Pancreas (tissue), 10 donors: ENCODE measurements at places on chromosomes 2 and 18.

DNA sequence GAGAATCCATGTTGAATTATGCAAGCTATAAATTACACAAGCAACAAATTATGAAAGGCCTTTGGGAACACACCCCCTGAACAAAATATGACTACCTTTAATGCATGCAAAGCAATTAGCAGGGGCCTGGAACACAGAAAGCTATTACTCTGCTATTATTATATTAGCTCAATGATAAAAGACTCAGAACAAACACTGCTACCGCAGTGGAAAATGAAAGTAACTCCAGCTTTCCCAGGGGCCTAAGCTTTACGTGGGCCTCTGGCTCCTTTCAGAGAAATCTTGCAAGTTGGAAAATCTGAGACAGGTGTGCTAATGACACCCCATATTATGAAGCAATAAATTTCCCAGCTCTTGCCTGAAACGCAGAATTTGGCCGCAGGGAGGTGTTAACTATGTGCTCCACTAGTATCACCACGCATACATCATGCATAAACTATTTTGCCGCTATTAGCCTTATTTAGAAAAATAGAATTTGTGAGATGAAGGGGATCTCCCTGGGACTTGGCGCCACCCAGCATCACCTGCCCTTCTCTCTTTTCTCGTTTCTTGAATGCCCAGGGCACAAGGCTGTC, 321.6 kb upstream of the LYPD1 start:
- no peak overlapping the region for H3K4me3 ChIP-seq
- no peaks in the 10 kb centered on the region for H3K27me3 ChIP-seq
- no peak for DNase-seq
- no peaks in the 10 kb centered on the region for H3K4me1 ChIP-seq
- H3K36me3 ChIP-seq: no peaks in the 10 kb centered on the region
- no peak overlapping the region for H3K27ac ChIP-seq

- no peak for DNase-seq
- H3K4me3 ChIP-seq: no peak overlapping the region
- no peaks in the 10 kb centered on the region for H3K36me3 ChIP-seq
- H3K27ac ChIP-seq: no peak overlapping the region
These were observed 2.9 kb downstream of the STON1 start for GRCh38 chr2:48532824-48533223.

DNA sequence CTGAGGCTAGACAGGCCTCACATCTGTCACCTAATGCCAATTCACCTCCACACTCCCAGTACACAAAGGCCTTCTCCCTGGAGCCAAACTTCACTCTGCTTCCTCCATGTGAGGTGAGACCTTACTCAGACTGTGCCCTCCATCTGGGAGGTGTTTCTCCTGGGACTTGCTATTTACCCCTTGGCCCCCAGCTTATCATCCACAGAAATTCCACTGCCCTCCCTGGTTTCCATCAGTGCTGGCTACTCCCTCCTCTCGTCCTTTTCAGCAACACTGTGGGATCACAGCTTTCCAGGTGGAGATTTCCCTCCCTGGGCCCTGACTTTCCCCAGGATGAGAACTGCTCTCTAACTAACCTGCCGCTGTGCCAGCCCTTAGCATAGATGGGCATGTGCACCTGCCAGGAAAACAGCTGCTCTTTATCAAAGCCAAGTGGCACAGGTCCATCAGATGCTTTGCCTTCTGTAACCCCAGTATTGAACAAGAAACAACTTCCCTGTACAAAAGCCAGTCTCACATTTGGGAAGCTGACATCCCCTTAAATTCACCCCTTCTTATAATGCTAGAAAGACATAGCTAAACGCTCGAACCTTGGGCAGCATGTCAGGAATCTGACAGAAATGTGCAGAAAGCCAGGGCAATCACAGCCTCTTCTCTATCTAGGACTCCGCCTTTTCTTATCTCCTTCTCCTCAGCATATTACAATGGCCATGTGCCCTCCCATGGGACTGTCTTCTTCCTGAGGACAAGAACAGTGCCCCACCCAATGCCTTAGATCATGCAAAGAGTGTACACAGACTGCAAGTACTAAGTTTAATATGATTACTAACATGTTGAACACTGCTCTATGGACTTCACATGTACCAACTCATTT, 535.5 kb upstream of the ID2 start:
- H3K27ac ChIP-seq: peak overlapping the region; percentile 7
- H3K27me3 ChIP-seq: no peaks in the 10 kb centered on the region

GRCh38 chr2:40208463-40208862, 243.4 kb downstream of the SLC8A1 start:
- no peak overlapping the region for H3K4me3 ChIP-seq
- no peak for DNase-seq
- H3K27ac ChIP-seq: no peak overlapping the region
- no peaks in the 10 kb centered on the region for H3K27me3 ChIP-seq

- H3K4me1 ChIP-seq: no peaks in the 10 kb centered on the region
- H3K27ac ChIP-seq: no peak overlapping the region
- DNase-seq: no peak
These were observed 48.8 kb downstream of the CABYR start for GRCh38 chr18:24187689-24188088.

DNA sequence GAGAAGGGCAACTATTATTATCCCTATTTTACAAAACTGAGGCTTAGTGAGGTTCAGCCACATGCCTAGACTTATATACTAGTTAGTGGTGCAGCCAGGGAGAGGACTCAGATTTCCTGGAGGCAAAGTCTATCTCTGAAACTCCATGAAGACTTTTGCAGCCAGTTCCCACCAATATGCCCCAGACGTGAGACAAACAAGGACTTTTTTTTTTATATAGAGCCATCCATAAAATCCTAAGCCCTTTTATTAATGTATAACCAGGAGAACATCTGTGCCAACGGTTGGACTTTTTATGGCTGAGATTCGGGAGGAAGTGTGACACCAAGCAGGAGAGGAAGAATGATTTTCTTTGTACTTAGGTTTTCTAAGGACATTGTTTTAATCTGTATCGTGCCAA, 29.9 kb downstream of the LIPG start:
- no peak overlapping the region for H3K27ac ChIP-seq
- no peak for DNase-seq
- H3K27me3 ChIP-seq: no peaks in the 10 kb centered on the region
- H3K4me1 ChIP-seq: no peaks in the 10 kb centered on the region
- no peak overlapping the region for H3K4me3 ChIP-seq

DNA sequence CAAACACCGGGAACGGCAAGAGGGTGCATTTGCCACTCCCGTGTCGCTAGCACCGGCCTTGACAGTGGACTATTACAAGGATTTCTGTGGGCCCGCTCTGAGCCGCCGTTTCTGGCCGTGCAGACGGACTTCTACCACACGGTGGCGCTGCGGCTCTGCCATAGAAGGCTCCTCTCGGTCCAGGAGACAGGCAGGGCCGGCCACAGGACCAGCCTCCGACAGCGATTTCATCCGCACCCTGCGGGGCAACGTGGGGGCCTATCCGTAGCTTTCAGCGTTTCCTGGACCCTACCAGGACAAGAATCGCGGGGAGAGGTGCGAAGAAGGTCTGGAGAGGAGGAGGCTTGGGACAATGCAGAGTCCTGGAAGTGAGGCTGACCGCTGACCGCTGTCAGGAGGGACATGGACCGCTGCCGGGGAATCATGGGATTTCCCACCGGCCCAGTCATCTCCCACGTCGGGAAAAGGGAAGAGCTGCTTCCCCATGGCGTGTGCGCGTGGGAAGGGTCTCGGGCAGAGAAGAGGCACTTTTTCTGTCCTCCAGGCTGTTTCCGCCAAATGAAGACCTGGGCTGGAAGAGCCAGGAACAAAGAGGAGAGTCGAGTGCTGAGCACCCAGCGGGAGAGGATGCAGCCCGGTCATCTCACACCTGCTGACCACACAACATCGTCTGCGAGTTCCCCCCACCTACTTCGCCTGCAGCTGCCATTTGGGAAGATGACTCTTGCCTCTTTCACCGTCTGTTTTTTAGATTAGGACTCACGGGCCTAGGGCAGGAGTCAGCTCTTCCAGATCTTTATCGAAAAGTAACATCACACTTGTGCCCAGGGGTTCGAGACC, 35.5 kb upstream of the HAAO start:
- no peak overlapping the region for H3K27ac ChIP-seq
- H3K4me3 ChIP-seq: no peak overlapping the region
- no peaks in the 10 kb centered on the region for H3K4me1 ChIP-seq
- DNase-seq: peak; percentile 99
- no peaks in the 10 kb centered on the region for H3K27me3 ChIP-seq

- no peak overlapping the region for H3K27ac ChIP-seq
- H3K36me3 ChIP-seq: no peaks in the 10 kb centered on the region
- H3K4me3 ChIP-seq: no peak overlapping the region
These were observed 435.6 kb upstream of the HS6ST1 start for GRCh38 chr2:128754246-128754724.

DNA sequence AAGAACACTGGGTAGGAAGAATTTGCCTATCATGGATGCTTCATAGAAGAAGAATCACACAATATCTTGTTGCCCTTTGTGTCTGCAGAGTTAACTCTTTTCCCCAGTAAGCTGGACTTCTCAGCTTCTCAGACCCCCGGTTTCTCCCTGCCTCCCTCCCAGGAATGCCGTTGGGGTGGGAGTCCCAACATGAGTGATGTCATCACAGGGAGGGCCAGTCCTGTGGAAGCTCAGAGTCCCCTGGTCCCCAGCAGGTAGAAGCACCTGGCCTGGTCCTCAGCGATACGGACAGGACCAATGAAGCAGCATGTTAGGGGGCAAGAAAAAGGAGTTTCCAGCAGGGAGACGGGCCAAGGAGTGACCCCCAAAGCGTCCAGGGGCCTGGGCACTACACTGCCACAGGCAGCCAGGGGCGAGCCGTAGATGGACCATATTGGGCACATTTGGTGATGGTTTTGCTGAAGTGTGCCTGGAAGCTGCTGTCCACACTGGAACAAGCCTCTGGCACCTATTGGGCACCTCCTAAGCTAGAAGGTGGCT, 235.9 kb upstream of the SMAD2 start:
- H3K27me3 ChIP-seq: no peaks in the 10 kb centered on the region
- H3K36me3 ChIP-seq: no peaks in the 10 kb centered on the region
- DNase-seq: no peak
- H3K27ac ChIP-seq: no peak overlapping the region
- no peak overlapping the region for H3K4me3 ChIP-seq
- H3K4me1 ChIP-seq: peaks cover 5% of the 10 kb centered on the region

GRCh38 chr2:158378926-158379325, 77.6 kb downstream of the CCDC148 start:
- H3K27me3 ChIP-seq: no peaks in the 10 kb centered on the region
- no peaks in the 10 kb centered on the region for H3K36me3 ChIP-seq
- DNase-seq: no peak
- H3K4me3 ChIP-seq: no peak overlapping the region

DNA sequence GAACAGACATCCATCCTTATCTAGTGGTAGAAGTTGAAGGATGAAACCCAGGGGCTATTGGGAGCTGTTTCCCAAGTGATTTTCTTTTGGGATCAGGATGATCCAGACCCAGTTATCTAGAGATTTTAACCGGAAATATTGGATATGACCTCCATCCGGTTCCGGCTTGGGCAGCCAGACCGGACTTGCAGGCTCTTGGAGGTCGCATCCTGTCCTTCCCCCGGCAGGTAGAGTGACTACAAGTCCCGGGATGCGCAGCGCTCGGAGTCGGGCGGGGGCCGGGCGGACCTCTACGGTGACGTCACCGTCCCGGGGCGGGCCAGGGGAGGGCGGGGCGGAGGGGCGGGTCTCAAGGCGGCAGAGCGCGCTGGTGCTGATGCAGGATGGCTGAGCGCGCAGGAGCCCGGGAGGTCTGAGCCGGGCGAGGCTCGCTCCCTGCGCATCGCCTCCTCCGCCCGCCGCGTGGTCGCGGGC, at the start of gene KIF5C:
Gene KIF5C (plus strand): TSS at position 360 of the 474 bp plus-strand sequence. CDS start 391 bp downstream, outside the sequence.
- no peaks in the 10 kb centered on the region for H3K36me3 ChIP-seq
- no peaks in the 10 kb centered on the region for H3K27me3 ChIP-seq
- H3K27ac ChIP-seq: no peak within 1 kb of the TSS
- peak; percentile 94 for DNase-seq
- peak within 1 kb of the TSS; percentile 39 for H3K4me3 ChIP-seq

GRCh38 chr2:73939419-73939818, 12.7 kb downstream of the DGUOK start:
- H3K36me3 ChIP-seq: no peaks in the 10 kb centered on the region
- no peak for DNase-seq
- H3K4me1 ChIP-seq: no peaks in the 10 kb centered on the region
- no peak overlapping the region for H3K4me3 ChIP-seq
- H3K27ac ChIP-seq: no peak overlapping the region
- no peaks in the 10 kb centered on the region for H3K27me3 ChIP-seq

DNA sequence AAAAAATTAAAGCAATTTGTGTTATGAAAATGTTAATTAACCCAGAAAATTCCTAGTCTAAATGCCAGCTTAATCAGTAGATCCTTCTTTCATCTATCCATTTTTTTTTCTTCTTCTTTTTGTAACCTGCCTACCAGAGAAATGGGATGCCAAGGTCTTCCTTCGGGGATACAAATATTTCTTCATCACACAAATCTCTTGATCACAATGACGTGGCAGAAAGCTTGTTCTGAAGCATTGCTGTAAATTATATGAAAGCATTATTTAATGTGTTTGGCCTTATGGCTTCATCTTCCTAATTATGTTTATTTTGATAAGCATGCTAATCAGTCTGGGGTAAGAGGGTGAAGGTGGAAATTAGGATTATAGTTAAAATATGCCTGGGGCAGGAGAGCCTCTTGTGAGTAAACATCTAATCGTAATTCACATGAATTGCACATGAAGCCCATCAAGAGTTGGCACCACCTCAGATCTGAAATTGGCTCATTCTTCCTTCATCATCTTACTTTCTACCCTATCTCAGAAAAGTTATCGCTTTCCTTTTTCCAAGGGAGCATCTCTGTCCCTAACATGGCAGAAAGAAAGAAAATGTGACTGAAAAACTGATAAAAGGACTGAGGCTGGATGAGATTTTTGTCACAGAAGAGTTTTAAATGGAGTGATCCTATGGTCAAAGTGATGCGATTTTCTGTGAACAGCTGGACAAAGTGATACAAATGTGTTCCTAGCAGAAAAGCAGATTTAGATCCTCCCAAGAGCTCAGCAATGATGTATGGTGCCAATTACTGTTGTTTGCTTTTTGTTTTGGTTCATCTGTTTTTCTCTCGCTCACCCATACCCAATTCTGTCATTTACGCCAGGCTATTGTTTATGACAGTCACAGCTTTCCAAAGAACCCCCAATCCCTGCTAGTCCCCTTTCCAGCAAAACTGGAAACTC, 76.9 kb upstream of the PMAIP1 start:
- H3K36me3 ChIP-seq: no peaks in the 10 kb centered on the region
- H3K4me1 ChIP-seq: no peaks in the 10 kb centered on the region
- DNase-seq: no peak
- peaks cover 7% of the 10 kb centered on the region for H3K27me3 ChIP-seq
- no peak overlapping the region for H3K4me3 ChIP-seq
- no peak overlapping the region for H3K27ac ChIP-seq
